Osteoblast (primary cell): ENCODE measurements at places on chromosomes 1 and 21. TPM values are rescaled to one million over a fixed set of nuclear protein-coding genes. Genes with fewer than 3 reads are reported as not detected.

TCP10L gene
- 0.72 TPM in 1 of 2 replicates, not detected in the other for total RNA-seq

DNA sequence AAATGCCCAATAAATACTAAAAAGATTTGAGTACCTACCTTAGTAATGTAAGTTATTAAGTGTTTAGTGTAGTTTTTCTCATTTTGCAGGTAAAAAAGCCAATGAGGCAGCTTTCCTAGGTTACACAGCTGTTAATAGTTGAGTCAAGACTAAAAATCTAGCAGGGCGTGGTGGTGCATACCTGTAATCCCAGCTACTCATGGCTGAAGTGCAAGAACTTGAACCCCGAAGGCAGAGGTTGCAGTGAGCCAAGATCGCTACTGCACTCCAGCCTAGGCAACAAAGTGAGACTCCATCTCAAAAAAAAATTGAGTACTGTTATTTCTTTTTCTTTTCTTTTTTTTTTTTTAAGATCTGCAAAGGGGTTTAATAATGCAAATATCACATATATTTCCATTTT, 7.7 kb downstream of the YBX1 start:
- peaks cover 17% of the 10 kb centered on the region for H3K4me1 ChIP-seq
- H3K27ac ChIP-seq: no peak overlapping the region
- H3K4me3 ChIP-seq: no peak overlapping the region
- DNase-seq: no peak
- peaks cover 28% of the 10 kb centered on the region for H3K36me3 ChIP-seq

DNA sequence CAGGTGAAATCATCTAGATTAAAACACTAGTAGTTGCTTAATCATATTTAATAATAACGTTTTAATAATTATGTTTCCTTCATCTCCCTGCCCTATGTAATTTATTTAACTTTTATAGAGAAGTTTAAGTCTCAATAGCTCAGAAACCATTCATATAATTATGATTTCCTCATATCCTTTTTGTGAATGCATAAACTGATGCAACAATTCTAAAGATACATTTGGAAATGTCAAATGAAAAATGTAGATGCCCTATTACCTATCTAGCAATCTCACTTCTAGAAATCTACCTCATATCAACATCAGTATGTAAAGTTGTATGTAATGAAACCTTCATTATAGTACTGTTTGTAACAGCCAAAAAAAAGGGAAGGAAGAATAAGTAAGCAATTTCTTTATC, 10.5 kb downstream of the DRAM2 start:
- H3K36me3 ChIP-seq: peaks cover 30% of the 10 kb centered on the region
- DNase-seq: no peak
- no peaks in the 10 kb centered on the region for H3K4me1 ChIP-seq
- no peak overlapping the region for H3K4me3 ChIP-seq

DNA sequence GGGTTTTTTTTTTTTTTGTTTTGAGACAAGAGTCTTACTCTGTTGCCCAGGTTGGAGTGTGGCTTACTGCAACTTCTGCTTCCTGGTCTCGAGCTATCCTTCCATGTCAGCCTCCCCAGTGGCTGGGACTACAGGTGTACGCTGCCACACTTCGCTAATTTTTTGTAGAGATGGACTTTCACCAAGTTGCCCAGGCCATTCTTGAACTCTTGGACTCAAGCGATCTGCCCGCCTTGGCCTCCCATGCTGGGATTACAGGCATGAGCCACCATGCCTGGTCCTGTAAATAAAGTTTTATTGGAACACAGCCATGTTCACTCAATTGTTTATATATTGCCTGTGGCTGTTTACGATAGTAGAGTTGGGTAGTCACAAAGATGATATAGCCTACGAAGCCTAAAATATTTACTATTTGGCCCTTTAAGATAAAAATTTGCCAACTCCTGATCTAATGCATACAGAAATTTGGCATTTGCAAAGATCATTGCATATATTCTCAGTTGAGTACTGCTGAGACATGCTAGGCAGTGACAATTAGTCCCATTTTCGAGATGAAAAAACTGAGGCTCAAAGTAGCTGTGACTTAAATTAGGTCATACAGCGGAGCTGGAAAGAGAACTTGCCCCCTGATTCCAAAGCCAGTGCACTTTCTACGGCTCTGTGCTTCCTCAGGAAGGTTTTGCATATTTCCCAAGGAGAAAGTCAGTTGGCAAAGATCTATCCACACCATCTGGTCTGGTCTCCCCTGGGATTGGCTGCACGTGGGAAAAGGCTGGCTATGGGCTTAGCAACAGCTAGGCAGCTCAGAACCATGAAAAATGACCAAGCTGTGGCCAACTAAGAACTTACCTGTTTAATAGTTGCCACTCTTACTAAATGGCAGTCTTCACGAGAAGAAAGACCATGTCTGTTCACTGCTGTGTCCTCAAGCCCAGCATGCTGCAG, 19.4 kb downstream of the MECR start:
- peak; percentile 79 for DNase-seq
- H3K4me3 ChIP-seq: no peak overlapping the region
- H3K36me3 ChIP-seq: peaks cover 53% of the 10 kb centered on the region
- H3K4me1 ChIP-seq: peaks cover 9% of the 10 kb centered on the region
- H3K27ac ChIP-seq: no peak overlapping the region

SPRR1B gene
- total RNA-seq: not detected in 2 replicates

S100A2 gene
- total RNA-seq: 1.8 and 2.1 TPM in 2 replicates

MPL gene
- not detected in 2 replicates for total RNA-seq

VCAM1 gene
- 382 and 511 TPM in 2 replicates for total RNA-seq

- H3K27me3 ChIP-seq: peaks cover 26% of the 10 kb centered on the region
- DNase-seq: peak; percentile 75
- no peak overlapping the region for H3K27ac ChIP-seq
- peaks cover 4% of the 10 kb centered on the region for H3K4me1 ChIP-seq
- no peaks in the 10 kb centered on the region for H3K36me3 ChIP-seq
Observed at GRCh38 chr21:42737951-42738590, 84.7 kb downstream of the PDE9A start.

GJB3 gene
- not detected in 2 replicates for total RNA-seq

DNA sequence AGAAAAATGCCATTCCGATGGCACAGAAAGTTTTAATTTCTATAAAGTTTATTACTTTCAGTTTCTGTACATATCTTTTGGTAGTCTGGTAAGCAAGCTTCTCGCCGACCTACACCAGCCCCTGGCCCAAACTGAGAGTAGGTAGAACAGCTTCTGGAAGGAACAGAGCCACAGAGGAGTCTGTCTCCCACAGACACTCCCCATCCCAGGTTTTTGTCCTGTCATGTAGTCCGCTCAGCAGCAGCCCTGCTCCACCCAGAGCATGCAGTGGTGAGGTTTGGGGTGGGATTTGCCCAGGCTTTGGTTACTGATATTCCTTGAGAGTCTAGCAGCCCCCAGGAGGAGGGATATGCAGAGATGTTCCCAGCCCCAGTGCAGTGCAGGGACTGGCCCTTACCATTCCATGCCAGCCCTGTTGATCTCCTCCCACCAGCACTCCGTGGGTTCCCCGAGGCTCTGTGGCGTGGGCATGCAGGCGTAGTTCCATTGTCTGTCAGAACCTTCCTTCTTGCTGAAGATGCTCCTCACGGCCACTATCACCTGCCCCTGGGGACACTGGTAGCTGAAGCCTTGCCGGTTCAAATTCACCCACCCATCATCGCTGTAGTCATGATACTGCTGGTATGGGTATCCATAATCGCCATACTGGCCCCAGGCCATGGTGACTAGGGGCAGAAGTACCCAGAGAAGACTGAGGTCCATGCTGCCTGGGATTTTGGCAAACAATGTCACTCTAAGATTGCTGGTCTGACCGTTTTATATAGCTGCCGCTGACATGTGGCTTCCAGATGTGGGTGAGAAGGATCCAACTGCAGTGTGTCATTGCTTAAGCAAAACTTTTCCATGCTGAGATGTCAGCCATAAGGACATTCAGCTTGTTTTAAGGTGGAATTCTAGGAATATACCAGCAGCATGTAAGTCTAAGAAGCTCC, at the start of gene DPT:
DPT (minus strand) TSS at position 734 of the 932 bp plus-strand sequence; CDS start at position 702, 32 bp downstream.
- no peak for DNase-seq
- no peaks in the 10 kb centered on the region for H3K36me3 ChIP-seq
- H3K27me3 ChIP-seq: no peaks in the 10 kb centered on the region

ITSN1 gene
- total RNA-seq: 39.5 and 42.7 TPM in 2 replicates

TP73 gene
- total RNA-seq: not detected in 2 replicates

- H3K27ac ChIP-seq: peak overlapping the region; percentile 93
- H3K36me3 ChIP-seq: no peaks in the 10 kb centered on the region
- peak; percentile 97 for DNase-seq
- H3K27me3 ChIP-seq: no peaks in the 10 kb centered on the region
- peaks cover 28% of the 10 kb centered on the region for H3K4me1 ChIP-seq
Observed at GRCh38 chr1:145891587-145892485, 6.2 kb upstream of the ANKRD35 start.

DNA sequence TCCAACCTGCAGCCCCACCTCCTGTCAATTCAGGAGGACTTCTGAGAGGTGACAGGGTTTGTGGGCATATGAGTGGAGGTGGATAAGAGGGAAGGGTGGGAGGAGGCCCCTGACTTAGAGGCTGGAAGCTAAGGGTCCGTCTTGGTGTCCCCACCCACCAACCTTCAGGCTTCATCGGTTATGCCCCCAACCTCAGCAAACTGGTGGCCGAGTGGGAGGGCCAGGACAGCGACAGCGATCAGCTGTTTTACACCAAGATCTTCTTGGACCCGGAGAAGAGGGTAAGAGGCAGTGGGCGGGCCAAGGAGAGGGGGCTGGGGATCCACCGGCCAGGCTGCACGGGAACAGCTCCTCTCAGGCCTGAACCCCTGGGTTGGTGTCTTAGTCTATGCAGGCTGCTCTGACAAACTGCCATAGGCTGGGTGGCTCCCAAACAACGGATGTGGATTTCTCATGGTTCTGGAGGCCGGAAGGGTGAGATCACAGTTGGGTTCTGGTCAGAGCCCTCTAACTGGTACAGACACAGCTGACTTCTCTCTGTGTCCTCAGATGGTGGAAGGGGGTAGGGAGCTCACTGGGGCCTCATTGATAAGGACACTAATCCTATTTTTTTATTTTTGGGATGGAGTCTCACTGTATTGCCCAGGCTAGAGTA, 18.1 kb downstream of the PLOD1 start:
- H3K4me3 ChIP-seq: no peak overlapping the region
- no peak overlapping the region for H3K27ac ChIP-seq
- H3K36me3 ChIP-seq: peaks cover 59% of the 10 kb centered on the region
- no peaks in the 10 kb centered on the region for H3K4me1 ChIP-seq
- DNase-seq: peak; percentile 82
- no peaks in the 10 kb centered on the region for H3K27me3 ChIP-seq

- no peak overlapping the region for H3K27ac ChIP-seq
- H3K4me1 ChIP-seq: peaks cover 12% of the 10 kb centered on the region
- H3K4me3 ChIP-seq: no peak overlapping the region
- peaks cover 9% of the 10 kb centered on the region for H3K36me3 ChIP-seq
Observed at GRCh38 chr1:101241485-101242225, 4.8 kb downstream of the S1PR1 start.

LCE7A gene
- not detected in 2 replicates for total RNA-seq

ARMH1 gene
- total RNA-seq: 3.2 and 4.3 TPM in 2 replicates

OR10J1 gene
- total RNA-seq: not detected in 2 replicates

SIPA1L2 gene
- total RNA-seq: 6.9 and 8.0 TPM in 2 replicates

- no peak for DNase-seq
- peaks cover 12% of the 10 kb centered on the region for H3K4me1 ChIP-seq
- no peaks in the 10 kb centered on the region for H3K36me3 ChIP-seq
- H3K27ac ChIP-seq: no peak overlapping the region
Observed at GRCh38 chr1:70483342-70483741, 72.3 kb downstream of the CTH start.

DNA sequence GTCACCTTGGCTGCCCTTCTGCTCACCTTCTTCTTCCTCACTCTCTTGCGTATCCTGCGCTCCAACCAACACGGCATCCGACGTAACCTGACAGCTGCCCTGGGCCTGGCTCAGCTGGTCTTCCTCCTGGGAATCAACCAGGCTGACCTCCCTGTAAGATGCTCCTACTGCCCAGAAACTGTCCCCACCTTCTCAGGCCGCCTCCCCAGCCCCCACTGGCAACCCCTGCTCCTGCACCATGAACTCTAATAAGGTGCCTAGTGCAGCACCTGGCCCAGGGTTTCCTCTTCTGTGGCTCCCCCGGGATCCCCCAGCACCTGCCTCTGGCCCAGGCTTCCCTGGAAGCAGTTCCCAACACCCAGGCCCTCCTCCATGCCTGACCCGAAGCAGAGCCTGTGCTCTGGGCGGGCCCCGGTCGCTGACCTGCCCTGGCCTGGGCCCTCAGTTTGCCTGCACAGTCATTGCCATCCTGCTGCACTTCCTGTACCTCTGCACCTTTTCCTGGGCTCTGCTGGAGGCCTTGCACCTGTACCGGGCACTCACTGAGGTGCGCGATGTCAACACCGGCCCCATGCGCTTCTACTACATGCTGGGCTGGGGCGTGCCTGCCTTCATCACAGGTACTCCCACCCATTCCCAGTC, 12.8 kb downstream of the PSRC1 start:
- no peaks in the 10 kb centered on the region for H3K27me3 ChIP-seq
- peak; percentile 77 for DNase-seq
- H3K36me3 ChIP-seq: no peaks in the 10 kb centered on the region
- H3K27ac ChIP-seq: no peak overlapping the region

FCER1G gene
- total RNA-seq: 0.29 and 0.72 TPM in 2 replicates

- H3K27me3 ChIP-seq: no peaks in the 10 kb centered on the region
- H3K4me3 ChIP-seq: no peak overlapping the region
Observed at GRCh38 chr1:23638188-23638619, 53.4 kb upstream of the RPL11 start.

DNA sequence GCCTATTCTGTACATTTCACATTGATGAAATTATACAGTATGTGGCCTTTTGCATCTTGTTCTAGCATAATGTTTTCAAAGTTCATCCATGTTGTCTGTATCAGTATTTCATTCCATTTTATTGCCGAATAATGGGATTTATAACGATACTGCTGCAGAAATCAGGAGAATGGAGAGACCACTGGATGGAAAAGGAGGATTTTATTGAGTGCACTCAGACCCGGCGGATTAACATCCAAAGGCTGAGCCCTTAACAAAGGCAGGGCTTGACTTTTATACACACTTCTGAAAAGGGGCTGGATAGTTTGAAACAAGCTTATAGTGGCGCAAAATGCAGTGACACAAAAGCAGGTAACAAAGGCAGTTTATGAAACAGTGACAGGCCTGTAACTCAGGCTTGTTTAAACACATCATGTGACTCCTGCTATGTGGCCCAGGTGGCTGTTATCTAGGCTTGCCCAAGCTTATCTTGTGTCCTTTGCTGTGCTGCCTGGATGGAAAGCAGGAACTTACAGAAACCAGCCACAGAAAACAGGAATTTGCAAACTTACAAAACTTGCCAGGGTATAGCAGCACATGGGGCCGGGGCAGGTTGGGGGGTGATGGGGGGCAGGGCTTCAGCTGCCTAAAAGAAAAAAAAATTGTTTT, 32.8 kb upstream of the KCNJ15 start:
- no peaks in the 10 kb centered on the region for H3K27me3 ChIP-seq
- H3K4me3 ChIP-seq: no peak overlapping the region
- peak; percentile 11 for DNase-seq
- no peaks in the 10 kb centered on the region for H3K36me3 ChIP-seq
- no peak overlapping the region for H3K27ac ChIP-seq

DNA sequence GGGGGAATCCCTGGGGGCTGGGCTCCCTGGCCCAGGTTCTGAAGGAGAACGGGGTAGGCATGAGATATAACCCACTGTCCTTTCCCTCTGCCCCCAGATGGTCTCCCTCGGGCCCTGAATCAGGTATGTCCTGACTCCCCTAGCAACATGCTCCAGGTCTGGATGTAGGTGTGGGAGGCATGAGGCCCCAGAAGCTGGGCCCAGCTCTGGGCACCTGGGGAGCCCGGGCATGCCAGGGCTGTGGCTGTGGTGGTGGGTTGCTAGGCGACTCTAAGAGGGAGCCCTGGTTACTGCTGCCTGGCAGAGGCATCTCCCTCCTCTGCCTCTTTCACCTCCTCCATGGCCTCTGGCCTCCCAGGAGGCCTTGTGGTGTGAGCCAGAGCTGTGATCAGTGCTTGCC, 16.2 kb downstream of the FOXO6 start:
- no peak for DNase-seq
- H3K4me3 ChIP-seq: no peak overlapping the region
- no peaks in the 10 kb centered on the region for H3K36me3 ChIP-seq
- H3K4me1 ChIP-seq: peaks cover 13% of the 10 kb centered on the region
- H3K27me3 ChIP-seq: peaks cover 13% of the 10 kb centered on the region
- H3K27ac ChIP-seq: no peak overlapping the region

RAB4A gene
- total RNA-seq: 19.9 and 20.0 TPM in 2 replicates
